ENCODE measurements at places on chromosomes 2 and 18. TPM values are rescaled to one million over a fixed set of nuclear protein-coding genes. Genes with fewer than 3 reads are reported as not detected.

DNA sequence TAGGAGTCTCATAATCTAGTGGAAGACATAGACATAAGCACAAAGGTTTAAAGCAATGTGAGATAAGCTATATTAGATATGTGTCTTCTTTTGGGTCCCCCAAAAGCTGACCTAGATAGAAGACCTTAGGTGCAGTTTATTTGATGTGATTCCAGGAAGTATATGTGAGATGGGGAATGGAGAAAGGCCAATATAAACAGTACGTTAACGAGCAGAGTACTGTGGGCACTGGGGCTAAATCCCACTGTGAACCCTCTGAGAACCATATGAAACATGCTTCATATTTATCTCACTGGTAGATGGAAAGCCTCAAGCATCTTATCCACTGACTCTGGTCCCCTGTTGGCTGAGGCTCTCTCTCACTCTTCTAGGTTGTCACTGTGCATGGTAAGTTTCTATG, 62.6 kb upstream of the ZC3H15 start:
- peaks cover 11% of the 10 kb centered on the region for H3K36me3 ChIP-seq
- no peaks in the 10 kb centered on the region for H3K27me3 ChIP-seq
- H3K4me3 ChIP-seq: no peak overlapping the region

DNA sequence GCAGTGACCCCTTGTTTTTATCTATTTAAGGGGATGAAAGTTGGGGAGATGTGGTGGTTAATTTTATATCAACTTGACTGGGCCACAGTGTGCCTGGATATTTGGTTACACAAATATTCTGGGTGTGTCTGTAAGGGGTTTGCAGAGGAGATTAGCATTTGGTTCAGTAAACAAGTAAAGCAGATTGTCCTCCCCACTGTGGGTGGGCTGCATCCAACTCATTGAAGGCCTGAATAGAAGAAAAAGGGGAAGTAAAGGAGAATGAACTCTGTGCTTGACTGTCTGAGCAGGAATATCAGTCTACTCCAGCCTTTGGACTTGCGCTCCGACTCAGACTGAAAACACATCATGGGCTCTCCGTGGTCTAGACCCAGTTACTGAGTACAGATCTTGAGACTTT, 80.9 kb downstream of the GCA start:
- DNase-seq: no peak
- peaks cover 91% of the 10 kb centered on the region for H3K27me3 ChIP-seq
- H3K27ac ChIP-seq: no peak overlapping the region
- no peaks in the 10 kb centered on the region for H3K36me3 ChIP-seq
- no peak overlapping the region for H3K4me3 ChIP-seq
- no peaks in the 10 kb centered on the region for H3K4me1 ChIP-seq

- no peaks in the 10 kb centered on the region for H3K27me3 ChIP-seq
- no peak overlapping the region for H3K4me3 ChIP-seq
- peaks cover 4% of the 10 kb centered on the region for H3K36me3 ChIP-seq
- H3K27ac ChIP-seq: no peak overlapping the region
- H3K4me1 ChIP-seq: no peaks in the 10 kb centered on the region
Measured at GRCh38 chr18:55593888-55594287, 5.9 kb upstream of the TCF4 start.

GRCh38 chr2:102282678-102283091, 28.7 kb upstream of the IL1RL1 start:
- no peak overlapping the region for H3K4me3 ChIP-seq
- H3K36me3 ChIP-seq: no peaks in the 10 kb centered on the region
- no peak for DNase-seq
- no peaks in the 10 kb centered on the region for H3K4me1 ChIP-seq
- no peak overlapping the region for H3K27ac ChIP-seq
- H3K27me3 ChIP-seq: no peaks in the 10 kb centered on the region

DNA sequence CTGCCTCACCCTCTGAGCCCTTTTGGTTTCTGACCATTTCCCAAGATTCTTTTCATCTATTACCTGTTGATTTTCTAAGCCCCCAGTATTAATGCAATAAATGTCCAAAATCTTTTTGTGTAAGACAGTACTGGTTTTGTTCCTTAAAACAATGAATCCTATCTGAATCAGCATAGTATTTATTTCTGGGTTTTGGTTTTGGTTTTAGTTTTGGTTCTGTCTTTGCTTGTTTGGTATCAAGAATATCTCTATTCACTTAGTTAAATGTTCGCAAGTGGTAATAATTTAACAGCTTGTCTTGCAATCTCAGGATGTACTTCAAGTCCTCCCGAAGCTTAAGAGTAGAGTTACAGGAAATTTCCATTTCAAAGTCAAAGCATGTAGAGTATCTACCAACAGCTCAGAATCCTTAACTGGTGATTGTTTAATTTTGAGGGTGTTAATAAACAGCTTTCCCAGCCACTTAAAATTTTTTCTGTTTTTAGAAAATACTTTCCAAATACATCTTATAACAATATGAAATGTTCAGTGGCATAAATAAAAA, 67.7 kb upstream of the NEDD4L start:
- no peak overlapping the region for H3K27ac ChIP-seq
- peaks cover 8% of the 10 kb centered on the region for H3K4me1 ChIP-seq
- no peak overlapping the region for H3K4me3 ChIP-seq
- DNase-seq: no peak

GRCh38 chr2:199922856-199923255, 11.8 kb downstream of the C2orf69 start:
- peaks cover 14% of the 10 kb centered on the region for H3K4me1 ChIP-seq
- no peaks in the 10 kb centered on the region for H3K27me3 ChIP-seq
- DNase-seq: no peak
- H3K27ac ChIP-seq: peak overlapping the region; percentile 8

DNA sequence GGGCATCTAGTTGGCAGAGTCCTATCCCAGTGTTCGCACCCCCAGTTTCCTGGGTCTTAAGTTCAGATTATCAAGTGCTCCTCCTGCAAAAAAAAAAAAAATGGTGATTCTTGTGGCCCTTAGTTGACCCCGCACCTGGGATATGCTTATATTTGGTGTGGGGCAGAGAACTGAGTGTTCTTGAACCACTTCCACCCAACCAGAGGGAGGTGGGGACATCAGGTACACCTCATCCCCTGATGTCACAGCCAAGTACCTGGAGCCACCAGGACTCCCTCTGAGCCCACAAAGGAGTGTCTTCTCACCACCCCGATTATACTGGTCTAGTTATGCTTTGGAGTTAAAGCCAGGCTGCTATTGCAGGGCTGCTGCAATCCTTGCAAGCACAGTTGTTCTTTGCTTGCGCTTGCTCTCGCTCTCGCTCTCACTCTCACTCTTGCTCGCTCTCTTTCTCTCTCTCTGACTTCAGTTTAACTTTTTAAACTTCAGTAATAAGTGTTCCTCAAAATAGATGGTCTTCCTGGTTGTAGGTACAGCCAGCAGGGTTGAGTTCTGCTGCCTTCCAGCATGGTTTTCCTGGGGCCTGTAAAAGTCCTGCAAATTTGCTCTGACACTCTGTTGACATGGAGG, 265.7 kb downstream of the NEDD4L start:
- H3K4me1 ChIP-seq: peaks cover 30% of the 10 kb centered on the region
- H3K36me3 ChIP-seq: peaks cover 13% of the 10 kb centered on the region

The UCN gene
- total RNA-seq: 9.5 TPM

The CNOT11 gene
- 33.4 TPM for total RNA-seq

DNA sequence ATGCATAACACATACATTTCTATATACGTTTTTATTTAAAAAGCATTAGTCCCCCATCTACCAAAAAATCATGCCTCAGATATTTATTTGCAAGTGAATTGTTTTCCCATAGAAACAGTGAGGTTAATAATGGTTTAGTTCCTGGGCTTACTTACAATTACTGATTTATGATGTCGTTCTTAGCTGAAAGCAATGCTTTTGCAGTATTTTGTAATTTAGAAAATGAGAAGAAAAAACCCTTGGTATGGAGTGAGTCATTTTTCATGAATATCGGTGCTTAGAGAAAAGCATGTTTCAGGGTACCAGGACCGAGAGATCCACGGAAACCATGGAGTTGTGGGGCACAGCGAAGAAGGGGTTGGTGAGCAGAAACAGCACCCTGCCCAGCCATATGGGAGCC, 12.0 kb upstream of the CDK15 start:
- H3K4me3 ChIP-seq: no peak overlapping the region
- H3K4me1 ChIP-seq: peaks cover 12% of the 10 kb centered on the region
- no peak for DNase-seq
- no peaks in the 10 kb centered on the region for H3K27me3 ChIP-seq

The PIEZO2 gene
- total RNA-seq: 0.49 TPM

GRCh38 chr2:97706112-97706511, 7.3 kb upstream of the ZAP70 start:
- H3K27ac ChIP-seq: no peak overlapping the region
- H3K4me3 ChIP-seq: no peak overlapping the region
- DNase-seq: no peak
- H3K27me3 ChIP-seq: no peaks in the 10 kb centered on the region
- H3K36me3 ChIP-seq: no peaks in the 10 kb centered on the region

- no peaks in the 10 kb centered on the region for H3K4me1 ChIP-seq
- no peak overlapping the region for H3K27ac ChIP-seq
- no peaks in the 10 kb centered on the region for H3K27me3 ChIP-seq
- no peak for DNase-seq
- peaks cover 3% of the 10 kb centered on the region for H3K36me3 ChIP-seq
- no peak overlapping the region for H3K4me3 ChIP-seq
Measured at GRCh38 chr2:163800951-163801381, 65.2 kb upstream of the FIGN start.

The ARHGAP15 gene
- not detected for total RNA-seq

- H3K4me3 ChIP-seq: no peak overlapping the region
- no peaks in the 10 kb centered on the region for H3K36me3 ChIP-seq
- H3K27me3 ChIP-seq: no peaks in the 10 kb centered on the region
- H3K4me1 ChIP-seq: peaks cover 9% of the 10 kb centered on the region
- no peak for DNase-seq
Measured at GRCh38 chr2:66849153-66849755, 414.3 kb downstream of the MEIS1 start.

DNA sequence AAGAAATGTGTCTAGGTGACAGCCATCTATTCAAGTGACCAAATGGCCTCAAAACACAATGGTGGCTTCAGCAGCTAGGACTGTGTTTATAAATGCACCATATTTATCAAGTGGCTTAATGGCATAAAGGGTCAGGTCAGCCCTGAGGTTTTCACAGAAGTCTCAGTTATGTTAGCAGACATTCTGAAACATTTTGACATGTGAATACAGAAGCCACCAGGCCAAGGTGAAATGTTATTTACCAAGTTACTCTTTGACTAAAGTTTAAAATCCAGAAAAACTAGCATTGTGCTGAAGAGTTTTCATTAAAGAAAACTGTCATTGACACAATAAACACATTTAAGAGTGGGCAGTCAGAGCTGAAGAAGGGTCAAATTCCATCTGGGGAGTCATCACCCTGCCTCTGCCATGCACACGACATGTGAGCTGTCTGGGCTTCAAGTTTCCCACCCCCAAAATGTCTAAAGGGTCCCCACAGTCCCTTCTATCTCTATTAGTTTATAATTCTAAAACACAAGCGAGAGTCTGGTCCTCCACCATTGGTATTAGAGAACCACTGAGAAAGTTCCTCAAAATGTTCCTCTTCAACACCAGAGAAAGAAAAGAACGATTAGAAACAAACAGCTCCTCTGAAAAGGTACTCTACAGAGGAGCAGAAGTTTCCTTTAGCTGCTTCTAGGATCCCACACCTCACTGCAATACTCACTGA, 77.5 kb upstream of the FZD5 start:
- no peak overlapping the region for H3K4me3 ChIP-seq
- no peak for DNase-seq
- H3K27me3 ChIP-seq: no peaks in the 10 kb centered on the region
- peak overlapping the region; percentile 89 for H3K27ac ChIP-seq
- H3K36me3 ChIP-seq: peaks cover 7% of the 10 kb centered on the region
- peaks cover 16% of the 10 kb centered on the region for H3K4me1 ChIP-seq

DNA sequence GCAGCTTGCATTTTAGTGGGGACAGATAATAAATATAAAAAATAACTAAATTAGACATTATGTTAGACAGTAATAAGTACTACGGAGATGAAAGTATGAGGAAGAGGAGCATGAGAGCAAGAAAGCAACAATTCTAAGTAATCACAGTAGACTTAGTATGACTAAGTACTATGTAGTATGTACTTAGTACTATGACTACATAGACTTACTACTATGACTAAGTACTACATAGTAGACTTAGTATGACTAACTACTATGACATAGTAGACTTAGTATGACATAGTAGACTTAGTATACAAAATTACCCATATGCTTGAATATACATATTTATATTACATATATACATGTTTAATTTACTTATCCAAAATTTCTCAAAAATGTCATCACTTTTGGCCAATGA, 29.3 kb downstream of the CDH20 start:
- DNase-seq: no peak
- H3K4me1 ChIP-seq: peaks cover 5% of the 10 kb centered on the region
- no peak overlapping the region for H3K4me3 ChIP-seq
- H3K27ac ChIP-seq: no peak overlapping the region

- DNase-seq: peak; percentile 92
- H3K27ac ChIP-seq: peak overlapping the region; percentile 89
- H3K4me3 ChIP-seq: peak overlapping the region; percentile 25
- H3K27me3 ChIP-seq: no peaks in the 10 kb centered on the region
- peaks cover 51% of the 10 kb centered on the region for H3K4me1 ChIP-seq
Measured at GRCh38 chr2:111705711-111706336, 178.2 kb downstream of the ANAPC1 start.

DNA sequence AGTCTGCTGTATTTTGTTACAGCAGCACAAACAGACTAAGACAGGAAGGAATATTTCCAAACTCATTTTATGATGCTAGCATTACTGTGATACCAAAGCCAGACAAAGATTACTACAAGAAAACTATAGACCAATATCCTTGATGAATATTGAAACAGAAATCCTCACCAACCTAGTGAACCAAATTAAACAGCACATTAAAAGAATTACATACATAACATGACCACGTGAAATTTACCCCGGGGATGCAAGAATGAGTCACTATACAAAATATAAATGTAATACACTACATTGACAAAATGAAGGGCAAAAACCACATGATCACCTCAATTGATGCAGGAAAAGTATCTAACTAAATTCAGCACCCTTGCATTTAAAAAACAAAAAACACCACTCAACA, 112.6 kb downstream of the CHN1 start:
- H3K36me3 ChIP-seq: no peaks in the 10 kb centered on the region
- DNase-seq: peak; percentile 11
- peak overlapping the region; percentile 47 for H3K27ac ChIP-seq
- H3K27me3 ChIP-seq: no peaks in the 10 kb centered on the region
- H3K4me3 ChIP-seq: no peak overlapping the region
- peaks cover 5% of the 10 kb centered on the region for H3K4me1 ChIP-seq

DNA sequence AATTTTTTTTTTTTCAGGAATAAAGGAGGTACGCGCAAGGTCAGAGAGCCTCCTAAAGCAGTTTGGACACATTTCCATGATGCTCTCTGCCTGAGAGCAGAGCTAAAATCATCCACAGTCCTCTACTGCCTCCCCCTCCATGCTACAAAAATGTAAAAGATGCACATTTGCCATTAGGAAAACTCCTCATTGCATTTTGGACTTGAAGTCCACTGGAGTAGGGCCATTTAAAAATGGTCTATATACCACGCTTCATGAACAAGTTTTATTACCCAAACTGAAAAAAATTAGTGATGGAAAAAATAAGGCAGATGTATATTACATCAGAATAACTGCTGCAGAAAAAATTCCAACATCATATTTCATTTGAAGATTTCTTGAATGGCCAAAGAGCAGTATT, 256.0 kb downstream of the AFF3 start:
- no peaks in the 10 kb centered on the region for H3K27me3 ChIP-seq
- no peak overlapping the region for H3K27ac ChIP-seq
- no peak overlapping the region for H3K4me3 ChIP-seq
- DNase-seq: no peak
- H3K36me3 ChIP-seq: no peaks in the 10 kb centered on the region

The AQP12A gene
- total RNA-seq: not detected

The ANKRD62 gene
- not detected for total RNA-seq
